ENCODE measurements at places on chromosomes 12 and 14.

- no peak for DNase-seq
These were observed 3.1 kb upstream of the IGF1 start for GRCh38 chr12:102483466-102483865.

DNA sequence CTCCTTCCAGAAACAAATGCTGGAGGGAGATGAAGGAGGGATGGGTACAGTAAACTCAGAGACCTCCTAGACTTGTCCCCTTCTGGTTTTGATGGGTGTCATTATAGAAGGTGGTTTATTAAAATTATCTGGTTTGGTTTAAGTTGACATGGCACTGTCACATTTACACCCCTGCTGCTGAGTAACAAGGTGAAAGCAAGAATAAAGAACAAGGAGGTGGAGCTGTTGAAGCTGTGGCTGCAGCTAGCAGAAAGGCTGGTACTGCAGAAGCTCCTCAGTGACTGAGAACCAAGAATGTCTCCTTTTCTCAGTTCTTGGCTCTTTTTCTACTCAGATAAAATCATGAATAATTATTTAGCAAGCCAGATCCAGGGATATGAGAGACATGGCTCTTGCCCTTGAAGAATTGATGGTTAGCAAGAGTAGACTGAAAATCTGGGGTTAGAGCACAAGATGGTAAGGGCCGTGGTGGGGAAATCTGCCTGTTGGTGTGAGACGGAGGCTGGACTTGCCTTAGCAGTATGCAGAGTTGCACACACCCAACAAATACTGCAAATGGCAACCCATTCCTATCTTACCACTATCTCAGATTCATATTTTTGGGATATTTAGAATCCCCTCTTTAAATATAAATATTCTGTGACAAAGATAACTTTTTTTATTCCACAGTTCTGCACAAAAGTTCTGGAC, at the start of gene GZMH:
GZMH (minus strand) TSS at position 31 of the 690 bp plus-strand sequence. CDS start 72 bp downstream, outside the sequence.
- DNase-seq = no peak

DNA sequence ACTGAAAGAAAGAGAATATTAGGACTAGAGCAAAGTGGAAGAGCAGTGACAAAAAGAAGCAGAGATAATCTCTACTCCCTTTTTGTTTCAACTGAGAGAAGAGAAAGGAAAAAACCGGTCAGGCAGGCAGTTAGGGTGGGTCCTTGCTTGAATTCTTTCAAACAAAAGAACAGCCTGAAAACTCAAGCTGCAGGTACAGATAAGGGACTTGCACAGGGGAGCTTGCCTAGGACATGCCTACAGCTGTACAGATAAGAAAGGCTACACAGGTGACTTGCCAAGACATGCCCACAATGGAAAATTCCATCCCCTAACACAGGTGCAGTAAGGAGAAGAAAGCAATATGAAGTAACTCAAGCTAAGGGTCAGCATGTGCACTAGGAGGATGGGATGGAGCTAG, 532.2 kb upstream of the MIS18BP1 start:
- no peak for DNase-seq

DNA sequence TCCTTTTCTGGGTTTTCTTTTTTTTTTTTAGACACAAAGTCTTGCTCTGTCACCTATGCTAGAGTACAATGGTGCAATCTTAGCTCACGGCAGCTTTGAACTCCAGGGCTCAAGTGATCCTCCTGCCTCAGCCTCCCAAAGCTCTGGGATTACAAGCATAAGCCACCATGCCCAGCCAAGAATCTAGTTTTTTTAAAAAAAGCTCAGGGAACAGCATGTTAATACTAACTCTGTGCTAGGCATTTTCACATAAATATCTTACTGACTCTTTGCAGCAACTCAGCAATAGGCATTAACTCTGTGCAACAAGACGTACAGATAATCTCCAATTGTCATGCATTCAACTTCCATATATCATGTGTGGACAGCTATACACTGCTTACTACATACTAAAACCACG, 97.4 kb downstream of the LLPH start:
- no peak for DNase-seq

GRCh38 chr14:61577506-61577931, 117.8 kb upstream of the HIF1A start:
- DNase-seq = no peak

- no peak for DNase-seq
These were observed 118.7 kb upstream of the MDM1 start for GRCh38 chr12:68450947-68451260.

DNA sequence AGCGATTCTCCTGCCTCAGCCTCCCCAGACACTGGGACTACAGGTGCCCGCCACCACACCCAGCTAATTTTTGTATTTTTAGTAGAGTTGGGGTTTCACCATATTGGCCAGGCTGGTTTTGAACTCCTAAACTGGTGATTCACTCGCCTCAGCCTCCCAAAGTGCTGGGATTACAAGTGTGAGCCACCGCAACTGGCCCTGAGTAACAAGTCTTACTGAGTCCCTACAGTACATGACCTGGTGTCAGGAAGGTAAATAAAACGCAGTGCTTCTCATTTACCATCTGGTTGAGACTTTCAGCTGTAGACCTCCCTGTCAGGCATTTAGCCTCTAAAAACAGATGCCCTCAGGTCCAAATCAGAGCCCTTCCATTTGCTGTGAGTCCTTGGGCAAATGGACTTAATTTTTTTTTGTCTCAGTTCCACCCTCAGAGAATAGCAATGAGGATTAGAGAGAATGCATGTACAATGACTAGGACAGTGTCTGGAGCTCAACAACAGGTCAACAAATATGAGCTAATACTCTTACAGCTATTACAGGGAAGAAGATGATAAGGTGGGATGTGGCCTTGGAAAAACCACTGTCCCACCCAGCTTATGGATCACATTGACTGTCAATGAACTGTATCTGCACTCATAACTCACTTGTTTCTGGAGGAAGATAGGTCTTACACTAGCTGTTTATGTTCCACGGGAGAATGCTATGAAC, 70.5 kb downstream of the PHLDA1 start:
- DNase-seq = no peak

DNA sequence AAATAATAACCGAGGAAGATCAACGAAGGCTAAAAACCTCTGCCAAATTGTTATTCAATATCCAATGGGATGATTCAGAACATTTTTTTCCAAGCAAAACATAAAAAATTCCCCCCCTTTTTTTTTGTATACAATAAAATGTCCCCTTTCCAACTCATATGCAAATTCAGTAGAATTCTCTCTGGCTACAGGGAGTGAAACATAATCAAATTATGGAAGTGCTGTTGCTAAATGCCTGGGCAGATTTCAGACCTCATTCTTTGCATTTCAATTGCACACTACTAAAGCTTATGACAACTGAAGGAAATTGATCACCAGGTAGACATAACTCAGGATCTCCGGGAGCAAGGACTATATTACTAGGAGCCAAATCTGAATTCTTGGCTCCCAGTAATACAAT, 51.0 kb downstream of the LMNTD1 start:
- DNase-seq = no peak

DNA sequence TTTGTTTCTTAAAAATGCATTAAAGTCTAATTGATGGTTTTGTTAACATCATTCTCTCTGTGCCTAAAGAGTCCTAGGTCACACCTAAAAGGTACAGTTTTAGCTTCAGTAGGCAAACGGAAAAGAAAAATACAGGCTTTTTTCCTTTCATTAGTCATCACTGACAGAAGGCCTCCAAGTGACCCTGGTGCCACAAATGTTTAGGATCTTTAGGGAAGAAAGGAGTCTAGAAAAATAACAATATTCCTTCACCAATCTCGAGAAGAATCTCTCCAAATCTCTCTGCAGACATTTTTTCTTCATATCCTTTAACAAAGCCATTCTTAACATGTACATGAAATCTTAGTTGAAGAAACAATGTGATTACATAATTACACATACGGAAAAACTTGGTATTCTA, 2.0 kb downstream of the DENND5B start:
- no peak for DNase-seq

- DNase-seq = no peak
These were observed 191.7 kb downstream of the DAD1 start for GRCh38 chr14:22397221-22397737.

- DNase-seq = no peak
These were observed 69.6 kb downstream of the CHST11 start for GRCh38 chr12:104526320-104526719.

DNA sequence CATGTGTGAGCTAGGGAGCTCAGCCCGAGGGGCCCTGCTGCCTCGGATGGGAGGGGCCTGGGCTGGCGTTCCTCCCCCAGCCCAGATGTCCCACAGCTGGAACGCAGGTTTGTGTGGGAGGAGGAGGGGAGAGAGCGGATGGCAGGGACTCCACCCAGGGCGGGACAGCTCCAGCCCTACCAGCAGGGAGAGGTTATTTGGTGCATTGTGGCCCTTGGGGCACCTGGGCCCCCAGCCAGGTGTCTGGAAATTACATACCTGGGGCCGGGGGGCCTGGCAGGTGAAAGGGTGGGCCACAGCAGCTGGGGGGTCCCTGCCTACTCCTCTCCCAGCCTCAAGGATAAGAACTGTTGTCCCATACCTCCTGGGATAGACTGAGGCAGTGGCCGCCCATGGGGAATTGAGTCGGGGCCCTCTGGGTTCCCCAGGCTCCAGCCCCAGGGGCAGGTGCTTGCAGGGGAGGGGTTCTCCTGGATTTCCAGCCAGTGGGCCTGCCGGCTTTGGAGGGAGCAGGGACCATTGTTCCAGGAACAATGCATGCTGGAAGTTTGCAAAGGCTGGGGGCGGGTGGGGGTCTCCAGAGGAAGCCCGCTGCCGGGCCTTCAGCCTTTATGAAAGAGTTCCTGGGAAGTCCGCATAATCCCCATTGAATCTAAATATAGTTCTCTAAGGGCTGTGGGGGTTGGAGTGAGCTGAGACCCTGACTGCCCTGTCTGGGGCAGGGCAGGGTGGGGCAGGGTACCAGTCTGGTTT, 1.2 kb downstream of the KIF26A start:
- DNase-seq = no peak

DNA sequence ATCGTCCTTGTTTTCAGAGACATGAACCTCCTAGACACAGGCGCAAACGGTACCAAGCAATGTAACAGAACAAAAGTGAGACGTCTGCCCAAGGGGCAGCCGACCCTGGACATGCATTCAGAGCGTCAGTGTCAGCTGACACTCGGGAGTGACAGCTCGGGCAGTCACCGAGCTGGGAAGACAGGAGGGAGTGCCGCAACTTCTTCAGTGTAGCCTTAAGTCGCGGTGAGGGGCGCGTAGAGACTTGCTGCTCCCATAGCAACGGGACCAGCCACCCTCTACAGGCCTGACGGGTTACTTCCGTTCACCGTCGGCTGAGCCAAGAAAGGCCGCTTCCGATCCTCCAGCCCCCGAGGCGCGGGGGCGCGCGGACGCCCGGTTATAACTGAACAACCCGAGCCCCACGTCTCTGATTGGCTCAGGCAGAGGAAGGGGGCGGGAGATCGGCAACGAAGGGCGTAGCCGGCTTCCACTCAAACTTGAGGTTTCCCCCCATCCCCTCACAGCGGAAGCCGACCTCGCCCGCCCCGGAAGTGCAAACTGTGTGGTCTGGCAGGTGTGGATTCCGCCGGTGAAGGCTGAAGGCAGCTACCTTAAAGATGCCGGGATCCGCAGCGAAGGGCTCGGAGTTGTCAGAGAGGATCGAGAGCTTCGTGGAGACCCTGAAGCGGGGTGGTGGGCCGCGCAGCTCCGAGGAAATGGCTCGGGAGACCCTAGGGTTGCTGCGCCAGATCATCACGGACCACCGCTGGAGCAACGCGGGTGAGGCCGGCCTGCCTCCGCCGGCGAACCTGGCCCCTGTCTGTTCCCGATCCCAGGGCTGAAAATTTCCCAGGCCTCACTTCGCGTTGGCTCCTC, at the start of gene EIF2B2:
EIF2B2 (plus strand) TSS at position 530 of the 858 bp plus-strand sequence; CDS start at position 600, 70 bp downstream.
- DNase-seq = peak; percentile 97

DNA sequence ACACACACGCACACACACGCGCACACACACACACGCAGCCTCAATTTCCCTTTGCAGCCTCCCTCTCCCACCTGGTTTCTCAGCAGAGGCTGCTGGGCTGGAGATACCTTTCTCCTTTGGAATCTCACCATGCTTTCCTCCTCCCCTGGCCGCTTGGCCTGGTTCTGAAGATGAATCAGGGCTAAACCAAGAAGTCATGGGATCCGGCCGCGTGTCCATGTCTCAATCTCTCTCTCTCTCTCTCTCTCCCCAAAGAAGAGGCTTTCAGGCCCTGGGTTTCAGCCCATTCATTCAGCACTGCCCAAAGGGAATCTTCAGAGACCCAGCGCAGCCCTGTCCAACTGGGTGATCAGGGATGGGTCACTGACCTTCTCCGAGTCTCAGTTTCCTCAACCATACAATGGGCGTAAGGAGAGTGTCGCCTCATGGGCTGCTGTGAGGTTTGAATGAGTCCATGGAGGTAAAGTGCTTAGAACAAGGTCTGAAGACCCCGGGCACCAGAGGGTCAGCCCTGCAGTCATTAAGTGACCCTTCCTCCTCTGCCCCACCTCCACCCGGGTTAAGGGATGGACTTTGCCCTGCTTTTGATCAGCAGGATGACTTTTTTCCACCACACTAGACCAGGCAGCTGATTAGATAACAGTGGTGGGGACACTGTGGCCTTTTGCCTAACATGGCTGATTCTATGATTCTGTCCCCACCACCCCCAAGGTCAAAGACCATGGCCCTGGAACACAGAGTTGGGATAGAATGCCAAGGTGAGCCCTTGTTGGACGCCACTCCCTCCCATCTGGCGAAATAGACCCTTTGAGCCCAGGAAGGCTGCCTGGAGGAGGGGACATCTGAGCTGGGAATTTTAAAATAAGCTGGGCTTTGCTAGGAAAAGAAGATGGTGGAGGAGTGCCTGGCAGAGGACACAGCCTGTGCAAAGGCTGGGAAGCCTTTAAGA, 42.1 kb downstream of the SCARB1 start:
- DNase-seq = no peak
